ENCODE measurements at places on chromosomes 16 and 17. TPM values are rescaled to one million over a fixed set of nuclear protein-coding genes. Genes with fewer than 3 reads are reported as not detected.
A peak's percentile ranks its signal among the peaks of the same experiment; 100 is the strongest.

GRCh38 chr17:65123757-65124675 lies 13.2 kb upstream of the RGS9 start:
- DNase-seq, result no peak

DNA sequence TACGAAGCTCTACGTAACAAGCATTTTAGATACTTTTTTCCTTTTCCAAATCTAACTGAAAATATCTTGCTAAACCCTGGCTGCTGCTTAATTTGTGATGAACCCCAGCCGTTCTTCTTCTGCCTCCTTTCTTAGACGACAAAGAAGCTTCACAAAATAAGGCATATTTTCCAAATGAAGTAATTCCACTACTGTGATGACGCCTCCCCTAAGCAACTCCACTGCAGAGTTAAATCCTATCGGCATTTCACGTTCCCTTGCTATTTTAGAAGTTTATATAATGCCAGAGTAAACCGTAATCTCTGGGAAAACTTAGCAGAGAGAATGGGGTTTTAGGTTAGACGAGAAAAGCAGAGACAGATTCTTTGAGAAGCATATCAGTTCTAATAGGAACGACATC lies 683.1 kb upstream of the SALL1 start:
- no peak for DNase-seq

The CDRT4 gene
- 1.9 TPM for total RNA-seq

- no peak for DNase-seq
Observed at GRCh38 chr16:74465851-74466685, 44.8 kb upstream of the CLEC18B start.

The PDE6G gene
- total RNA-seq, result 1.4 TPM

- DNase-seq, result peak; percentile 43
Observed at GRCh38 chr17:76204277-76204676, 36.0 kb downstream of the RNF157 start.

GRCh38 chr17:48194097-48194550 lies 86.6 kb downstream of the SNX11 start:
- DNase-seq, result no peak

- DNase-seq, result no peak
Observed at GRCh38 chr17:29625037-29625750, 2.5 kb upstream of the CORO6 start.

DNA sequence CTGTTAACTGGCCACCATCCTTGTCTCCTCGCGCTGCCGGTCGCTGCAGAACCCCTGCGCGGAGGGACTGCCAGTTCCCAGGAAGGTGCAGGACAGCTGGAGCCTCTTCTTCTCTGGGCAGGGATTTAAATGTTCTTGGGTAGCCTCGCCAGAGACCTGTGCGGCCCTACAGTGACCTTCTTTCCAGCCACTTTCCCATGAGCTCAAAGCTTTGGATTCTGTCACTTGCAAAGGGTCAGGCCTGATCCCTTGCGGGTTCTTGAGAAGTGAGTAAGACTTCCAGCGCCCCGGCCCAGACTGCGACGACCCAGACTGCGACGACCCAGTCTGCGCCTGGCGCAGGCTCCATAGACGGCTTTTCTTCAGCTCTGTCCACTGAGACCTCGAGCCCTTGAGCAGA lies 1.4 kb upstream of the SLFN5 start:
- DNase-seq, result no peak

GRCh38 chr17:78665952-78666920 lies 89.0 kb upstream of the DNAH17 start:
- peak; percentile 88 for DNase-seq

The TBC1D3H gene
- total RNA-seq, result 0.09 TPM

GRCh38 chr16:14676633-14677032 lies 17.5 kb downstream of the PLA2G10 start:
- DNase-seq, result no peak

- DNase-seq, result no peak
Observed at GRCh38 chr16:76583466-76583865, 306.3 kb downstream of the CNTNAP4 start.

The CPHXL2 gene
- not detected for total RNA-seq

The DPEP3 gene
- not detected for total RNA-seq

DNA sequence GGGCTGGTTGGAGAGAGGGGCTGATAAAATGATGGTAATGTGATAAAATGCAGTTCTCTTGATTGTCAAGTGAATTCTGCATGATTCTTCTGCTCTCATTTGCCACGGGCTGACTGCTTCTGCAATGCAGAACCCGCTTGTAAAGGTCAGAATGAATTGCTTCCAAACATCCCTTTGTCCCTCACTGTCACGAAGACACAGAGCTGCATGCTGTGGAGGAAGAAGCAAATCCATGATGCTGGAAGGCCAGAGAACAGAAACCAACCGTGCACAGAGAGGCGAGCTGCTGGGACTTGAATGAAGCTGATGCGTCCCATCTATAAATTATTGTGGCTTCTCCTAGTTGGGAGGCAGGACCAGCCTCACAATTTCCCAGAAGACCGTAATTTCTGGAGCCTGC lies 171.6 kb downstream of the PRKCB start:
- no peak for DNase-seq

- DNase-seq, result no peak
Observed at GRCh38 chr16:9007177-9007794, 43.6 kb upstream of the USP7 start.

The DOC2A gene
- total RNA-seq, result 0.15 TPM

GRCh38 chr17:28763137-28763799 lies 19.5 kb downstream of the TRAF4 start:
- DNase-seq, result no peak

GRCh38 chr17:65294181-65294719 lies 157.1 kb downstream of the RGS9 start:
- peak; percentile 68 for DNase-seq

DNA sequence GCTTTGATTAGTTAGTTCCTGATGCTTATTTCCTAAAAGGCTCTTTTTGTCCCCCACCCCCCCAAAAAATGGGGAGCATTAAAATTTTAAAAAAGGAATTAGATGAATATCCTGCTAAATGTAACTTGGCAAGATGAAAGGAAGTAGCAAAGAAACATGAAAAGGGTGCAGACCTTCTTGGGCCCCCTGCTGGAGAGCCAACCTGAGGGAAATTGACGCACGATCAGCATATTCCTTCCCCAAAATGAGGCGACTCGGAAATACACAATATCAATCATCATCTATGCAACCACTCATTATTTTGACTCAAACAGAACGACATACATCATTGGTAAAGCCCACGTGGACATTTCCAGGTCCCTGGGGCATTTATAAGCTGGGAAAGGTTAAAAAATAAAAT lies 59.7 kb downstream of the GRIN2A start:
- peak; percentile 15 for DNase-seq

DNA sequence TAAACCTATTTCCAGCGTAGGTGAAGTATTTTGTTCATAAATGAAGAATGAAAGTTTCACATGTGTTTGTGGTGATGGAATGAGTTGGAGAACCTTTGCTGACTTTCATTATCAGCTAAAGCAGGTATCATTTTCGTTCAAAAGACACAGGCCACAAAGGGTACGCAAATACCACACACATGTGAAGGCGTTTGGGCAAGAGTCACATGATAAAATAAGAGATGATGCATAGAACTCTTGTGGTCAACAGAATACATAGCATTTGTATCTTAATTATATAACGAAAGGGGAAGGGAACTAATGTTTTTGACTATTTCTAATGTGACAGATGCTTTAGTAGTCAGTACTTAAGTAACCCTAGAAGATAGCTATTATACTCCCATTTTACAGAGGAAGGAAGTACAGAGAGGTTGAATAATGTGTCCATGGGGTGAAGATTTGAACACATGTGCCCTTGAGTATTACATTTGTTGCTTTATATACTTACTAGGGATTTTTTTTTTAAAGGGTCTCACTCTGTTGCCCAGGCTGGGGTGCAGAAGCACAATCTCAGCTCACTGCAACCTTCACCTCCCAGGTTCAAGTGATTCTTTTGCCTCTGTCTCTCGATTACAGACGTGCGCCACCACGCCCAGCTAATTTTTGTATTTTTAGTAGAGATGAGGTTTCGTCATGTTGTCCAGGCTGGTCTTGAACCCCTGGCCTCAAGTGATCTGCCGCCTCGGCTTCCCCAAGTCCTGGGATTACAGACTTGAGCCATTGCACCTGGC lies 4.8 kb downstream of the RPA1 start:
- no peak for DNase-seq

- DNase-seq, result no peak
Observed at GRCh38 chr16:82623241-82623640, 3.5 kb upstream of the CDH13 start.

GRCh38 chr16:8639694-8640093 lies 18.2 kb downstream of the METTL22 start:
- no peak for DNase-seq

- DNase-seq, result no peak
Observed at GRCh38 chr17:69411766-69412165, 2.7 kb upstream of the MAP2K6 start.

DNA sequence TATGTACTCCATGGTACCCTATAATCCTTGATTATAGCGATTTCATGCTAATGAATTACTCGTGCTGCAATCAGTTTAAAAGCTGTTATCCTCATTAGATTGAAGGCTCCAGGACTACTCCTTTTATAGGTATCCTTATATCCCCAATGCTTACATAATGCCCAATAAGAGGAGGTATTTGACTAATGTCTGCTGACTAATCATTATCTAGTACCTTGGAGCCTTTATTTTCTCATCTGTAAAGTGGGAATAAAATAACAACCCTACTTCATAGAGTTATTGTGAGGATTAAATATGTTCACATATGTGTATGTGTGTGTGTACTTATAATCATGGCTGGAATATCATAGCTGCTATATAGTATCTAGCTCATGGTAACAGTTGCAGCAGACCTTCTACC lies 1031.5 kb downstream of the CDH11 start:
- DNase-seq, result no peak

DNA sequence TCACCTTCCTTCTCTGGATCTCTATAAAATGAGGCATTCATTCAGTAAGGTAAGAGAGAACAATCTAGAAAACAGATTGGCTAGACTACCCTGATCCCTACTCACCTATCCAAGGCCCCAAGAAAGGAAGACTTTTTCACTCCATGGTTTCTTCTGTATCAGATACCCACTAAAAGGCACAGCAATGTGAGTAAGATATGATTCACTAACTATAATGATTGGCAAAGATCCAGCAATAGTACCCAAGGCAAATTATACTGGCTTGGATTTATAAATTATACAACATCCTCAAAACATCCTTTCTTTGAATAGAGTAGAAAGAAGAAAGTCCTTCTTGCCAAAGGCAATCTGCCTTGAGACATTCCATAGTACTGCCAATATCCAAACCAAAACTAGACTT lies 1432.0 kb upstream of the GOT2 start:
- no peak for DNase-seq

- DNase-seq, result no peak
Observed at GRCh38 chr16:79284766-79285165, 315.8 kb downstream of the MAF start.

- no peak for DNase-seq
Observed at GRCh38 chr17:68423251-68423650, 34.0 kb downstream of the WIPI1 start.

DNA sequence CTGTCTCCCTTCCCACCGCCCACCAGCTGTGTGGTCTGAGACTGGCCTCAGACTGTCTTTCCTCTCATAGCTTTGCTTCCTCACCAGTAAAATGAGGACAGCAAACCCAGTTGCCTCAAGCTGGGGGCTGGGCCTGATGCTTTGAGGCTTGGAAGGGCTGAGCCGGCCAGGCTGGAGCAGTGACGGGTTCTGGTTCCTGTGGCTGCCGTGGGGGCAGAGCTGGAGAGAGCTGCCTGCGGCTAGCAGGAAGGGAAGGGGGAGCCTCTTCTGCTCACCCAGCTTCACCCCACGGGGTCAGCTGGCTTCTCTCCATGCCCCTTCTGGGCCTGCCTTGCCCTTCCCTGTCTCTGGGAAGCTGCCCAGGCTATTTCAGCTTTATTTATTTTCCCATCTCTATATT lies 23.7 kb downstream of the LASP1 start:
- DNase-seq, result no peak

DNA sequence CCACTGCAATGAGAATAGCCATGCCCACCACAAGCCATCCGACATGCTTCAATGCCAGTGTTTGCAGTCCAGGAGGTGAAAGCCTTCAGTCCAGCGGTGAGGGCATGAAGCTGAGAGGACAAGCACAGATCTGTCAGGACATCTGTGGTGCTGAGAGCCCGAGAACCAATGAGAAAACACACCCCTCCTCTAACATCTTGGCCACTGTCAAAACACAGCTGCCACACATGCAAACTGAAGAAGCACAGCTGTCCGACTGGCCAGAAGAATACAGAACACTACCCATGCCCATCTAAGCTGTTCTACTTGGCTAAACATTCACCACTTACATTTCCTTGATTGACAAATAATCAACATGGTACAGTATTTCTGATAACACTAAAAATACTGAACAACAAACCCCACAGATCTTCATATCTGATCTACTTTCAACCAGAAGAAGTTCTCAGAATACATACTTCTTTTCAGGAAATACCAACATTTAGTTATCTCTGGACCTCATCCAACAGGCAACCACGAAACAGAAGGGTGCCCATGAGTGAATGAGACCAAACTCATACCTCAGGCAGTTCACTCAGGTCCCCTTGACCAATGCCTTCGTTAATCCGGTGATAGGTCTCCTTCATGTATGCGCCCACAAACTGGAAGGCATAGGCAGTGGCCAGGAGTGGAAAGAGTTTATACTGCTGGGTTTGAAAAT lies 10.2 kb upstream of the FBF1 start:
- DNase-seq, result no peak

The USB1 gene
- total RNA-seq, result 33.5 TPM

DNA sequence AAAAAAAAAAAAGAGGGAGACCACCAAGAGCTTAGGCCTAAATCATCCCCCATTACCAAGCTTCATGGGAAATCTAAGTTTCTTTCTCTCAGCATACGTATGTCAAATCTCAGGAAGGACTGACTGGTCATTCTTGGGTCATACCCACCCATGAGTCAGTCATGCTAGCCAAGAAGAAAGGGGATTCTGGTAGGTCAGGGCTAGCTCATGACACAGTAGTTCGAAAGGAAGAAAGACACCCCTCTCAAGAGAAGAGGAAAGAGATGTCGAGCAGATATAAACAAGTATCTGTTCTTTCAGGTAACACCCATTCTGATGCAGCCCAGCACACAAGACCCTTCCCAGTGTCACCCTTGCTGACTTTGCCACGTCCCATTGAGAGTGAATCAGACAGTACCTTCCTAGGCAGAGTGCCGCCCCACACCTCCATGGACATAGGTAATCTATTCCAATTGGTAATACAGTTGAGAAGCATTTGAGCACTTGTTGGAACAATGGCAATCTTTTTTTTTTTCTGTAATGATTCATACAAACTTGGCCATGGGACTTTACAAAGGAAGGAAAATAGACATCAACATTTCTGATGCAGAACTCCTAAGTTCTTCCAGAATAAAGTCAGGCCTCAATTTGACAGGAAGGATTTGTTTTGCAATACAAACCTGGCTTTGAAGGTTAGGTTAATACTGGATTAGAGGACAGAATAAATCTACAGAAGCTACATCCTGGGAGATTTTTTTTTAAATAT lies 38.2 kb downstream of the COPRS start:
- no peak for DNase-seq
